CD4-positive, CD25-positive, alpha-beta regulatory T cell (primary cell): ENCODE measurements at places on chromosomes 6 and 20. TPM values are rescaled to one million over a fixed set of nuclear protein-coding genes. Genes with fewer than 3 reads are reported as not detected.

Gene MTFR2
- 3.7 TPM for total RNA-seq

Gene ELOVL5
- total RNA-seq, result 201 TPM

- no peaks in the 10 kb centered on the region for H3K4me1 ChIP-seq
- H3K27ac ChIP-seq, result no peak overlapping the region
- no peak for DNase-seq
- no peak overlapping the region for H3K4me3 ChIP-seq
- no peaks in the 10 kb centered on the region for H3K27me3 ChIP-seq
Observed at GRCh38 chr6:55518529-55519060, 60.4 kb downstream of the HMGCLL1 start.

Gene ID4
- total RNA-seq, result not detected

GRCh38 chr6:45411959-45412358 is 34.2 kb upstream of the SUPT3H start:
- peaks cover 9% of the 10 kb centered on the region for H3K27me3 ChIP-seq
- H3K36me3 ChIP-seq, result no peaks in the 10 kb centered on the region
- no peak overlapping the region for H3K4me3 ChIP-seq
- no peak overlapping the region for H3K27ac ChIP-seq
- no peak for DNase-seq
- H3K4me1 ChIP-seq, result no peaks in the 10 kb centered on the region

DNA sequence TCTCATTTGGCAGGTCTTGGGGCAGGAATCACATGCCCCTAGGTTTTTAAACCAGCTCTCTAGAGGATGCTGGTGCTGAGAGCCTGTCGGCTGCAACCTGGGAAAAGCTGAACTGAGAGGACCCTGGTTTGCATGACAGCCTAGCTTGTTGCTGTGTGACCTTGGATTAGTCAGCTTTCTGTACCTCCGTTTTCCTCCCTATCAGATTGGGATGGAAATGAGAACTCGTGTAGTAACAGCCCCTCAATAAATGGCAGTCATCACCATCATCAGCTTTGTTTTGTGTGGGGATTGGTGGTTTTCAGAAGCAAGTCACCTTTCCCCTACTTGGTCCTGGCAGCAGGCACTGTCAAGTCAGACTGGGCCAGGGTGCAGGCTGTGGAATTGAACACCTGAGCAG is 75.2 kb upstream of the MYL9 start:
- peak overlapping the region; percentile 53 for H3K4me3 ChIP-seq
- H3K27ac ChIP-seq, result peak overlapping the region; percentile 70
- DNase-seq, result no peak
- H3K36me3 ChIP-seq, result no peaks in the 10 kb centered on the region
- H3K27me3 ChIP-seq, result no peaks in the 10 kb centered on the region
- H3K4me1 ChIP-seq, result peaks cover 77% of the 10 kb centered on the region

DNA sequence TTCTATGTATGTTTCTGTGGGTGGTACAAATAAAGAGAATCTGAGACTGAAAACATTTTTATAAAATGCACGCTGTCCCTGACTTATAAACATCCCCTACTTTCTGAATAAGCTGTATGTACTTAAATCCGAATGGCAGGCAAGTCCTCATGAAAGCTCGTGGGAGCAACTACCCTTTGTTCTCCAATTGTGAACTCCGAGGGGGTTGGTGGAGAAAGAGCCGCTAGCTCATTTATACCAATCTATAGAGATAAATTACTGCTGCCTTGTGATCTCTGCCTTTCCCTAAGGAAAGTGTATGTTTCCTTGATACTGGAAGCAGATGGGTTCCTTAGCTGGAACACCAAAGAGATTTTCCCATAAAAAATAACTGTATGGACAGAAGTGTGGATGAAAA is 84.5 kb downstream of the GJA10 start:
- H3K27me3 ChIP-seq, result no peaks in the 10 kb centered on the region
- no peak for DNase-seq
- H3K4me3 ChIP-seq, result no peak overlapping the region
- H3K36me3 ChIP-seq, result no peaks in the 10 kb centered on the region
- H3K4me1 ChIP-seq, result no peaks in the 10 kb centered on the region

DNA sequence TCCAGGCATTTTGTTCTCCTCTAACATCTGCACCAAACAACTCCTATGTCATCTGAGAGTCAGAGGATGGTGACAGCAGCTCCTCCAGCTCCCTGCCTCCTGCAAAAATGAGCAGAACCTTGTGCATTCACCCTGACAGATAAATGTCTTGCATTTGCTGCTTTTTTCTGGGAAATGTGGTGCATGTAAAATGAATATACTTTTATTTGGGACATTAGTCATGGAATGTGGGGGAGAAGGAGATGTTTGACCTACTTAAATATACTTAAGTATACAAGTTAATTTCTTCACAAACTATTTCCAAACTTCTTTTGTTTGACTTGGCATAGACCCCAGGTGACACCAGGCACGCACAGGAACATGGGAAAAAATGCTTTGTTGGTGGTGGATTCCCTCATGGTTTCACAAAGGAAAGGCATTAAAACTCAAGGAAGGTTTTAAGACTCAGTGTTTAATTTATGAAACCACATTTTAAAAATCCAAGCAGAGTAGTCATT is 181.8 kb upstream of the MCHR2 start:
- H3K27ac ChIP-seq, result no peak overlapping the region
- DNase-seq, result no peak
- peaks cover 2% of the 10 kb centered on the region for H3K27me3 ChIP-seq
- H3K36me3 ChIP-seq, result no peaks in the 10 kb centered on the region
- no peaks in the 10 kb centered on the region for H3K4me1 ChIP-seq

Gene DEF6
- total RNA-seq, result 247 TPM

Gene TSBP1
- not detected for total RNA-seq

Gene KHDC1
- 3.2 TPM for total RNA-seq

DNA sequence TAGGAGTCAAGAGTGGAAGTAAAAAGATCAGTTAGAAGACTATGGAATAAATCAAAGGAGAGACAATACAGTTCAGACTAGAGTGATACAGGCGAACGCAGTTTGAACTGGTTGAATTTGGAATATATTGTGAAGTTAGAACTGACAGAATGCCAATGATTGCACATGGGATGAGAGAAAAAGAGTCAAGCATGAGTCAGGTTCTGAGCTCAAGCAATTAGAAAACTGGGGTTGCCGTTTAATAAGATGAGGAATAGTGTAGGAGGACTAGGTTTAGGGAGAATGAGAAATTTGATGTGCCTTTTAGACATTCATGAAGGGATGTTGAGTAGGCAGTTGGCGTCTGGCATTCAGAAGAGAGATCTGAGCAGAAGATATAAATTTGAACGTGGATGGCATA is 8.0 kb downstream of the RNF217 start:
- H3K36me3 ChIP-seq, result no peaks in the 10 kb centered on the region
- no peaks in the 10 kb centered on the region for H3K27me3 ChIP-seq
- no peaks in the 10 kb centered on the region for H3K4me1 ChIP-seq
- H3K27ac ChIP-seq, result no peak overlapping the region
- H3K4me3 ChIP-seq, result no peak overlapping the region

DNA sequence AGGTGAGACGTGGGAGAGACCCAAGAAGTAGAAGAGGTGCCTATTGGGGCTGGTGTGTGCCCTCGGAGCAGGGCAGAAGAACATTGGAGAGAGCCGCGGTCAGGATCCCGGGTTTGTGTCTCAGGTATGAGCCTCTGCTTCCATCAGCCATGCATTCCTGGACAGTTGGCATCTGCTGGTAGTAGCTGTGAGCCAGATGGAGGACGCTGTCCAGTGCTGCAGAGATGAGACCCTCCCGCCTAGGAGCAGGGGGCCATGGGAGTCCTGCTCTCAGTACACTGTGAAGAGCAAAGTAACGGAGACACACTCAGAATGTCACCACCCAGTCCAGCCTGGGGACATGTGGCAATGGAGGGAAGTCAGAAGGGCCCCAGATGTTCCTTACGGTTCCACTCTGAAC is 108.2 kb downstream of the CDH4 start:
- no peak for DNase-seq
- H3K36me3 ChIP-seq, result no peaks in the 10 kb centered on the region
- no peak overlapping the region for H3K27ac ChIP-seq
- H3K4me1 ChIP-seq, result no peaks in the 10 kb centered on the region
- no peak overlapping the region for H3K4me3 ChIP-seq
- H3K27me3 ChIP-seq, result no peaks in the 10 kb centered on the region

DNA sequence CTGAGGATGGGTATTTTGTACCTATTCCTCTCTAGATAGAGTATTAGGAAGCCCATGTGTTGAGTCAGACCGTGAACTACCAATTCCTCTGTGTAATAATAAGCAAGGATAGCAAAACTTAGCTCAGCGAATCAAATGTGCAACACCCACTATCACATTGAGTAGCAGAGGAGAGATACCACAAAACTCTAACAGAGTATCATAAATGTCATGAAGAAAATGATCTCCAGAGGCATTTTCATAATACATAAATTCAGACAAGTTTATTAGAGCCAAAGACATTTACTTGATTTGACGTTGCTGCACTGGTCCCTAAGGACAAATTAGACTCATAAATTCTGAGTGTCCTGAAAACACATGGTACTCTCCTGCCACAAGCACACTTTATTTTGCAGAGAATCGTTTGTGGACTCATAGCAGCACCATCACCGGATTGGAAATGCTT is 245.2 kb downstream of the HAO1 start:
- H3K27me3 ChIP-seq, result no peaks in the 10 kb centered on the region
- H3K36me3 ChIP-seq, result no peaks in the 10 kb centered on the region
- DNase-seq, result no peak
- no peak overlapping the region for H3K4me3 ChIP-seq

Gene OTOR
- total RNA-seq, result not detected

GRCh38 chr20:18224968-18225568 is 63.3 kb upstream of the ZNF133 start:
- H3K27ac ChIP-seq, result no peak overlapping the region
- H3K4me3 ChIP-seq, result no peak overlapping the region
- H3K27me3 ChIP-seq, result peaks cover 4% of the 10 kb centered on the region
- no peaks in the 10 kb centered on the region for H3K4me1 ChIP-seq
- H3K36me3 ChIP-seq, result no peaks in the 10 kb centered on the region

GRCh38 chr6:10309457-10310329 is 105.2 kb downstream of the TFAP2A start:
- no peaks in the 10 kb centered on the region for H3K36me3 ChIP-seq
- H3K27ac ChIP-seq, result no peak overlapping the region
- no peak overlapping the region for H3K4me3 ChIP-seq
- no peaks in the 10 kb centered on the region for H3K27me3 ChIP-seq
- DNase-seq, result no peak

GRCh38 chr6:116941727-116942126 is 64.7 kb downstream of the RFX6 start:
- no peaks in the 10 kb centered on the region for H3K36me3 ChIP-seq
- H3K27ac ChIP-seq, result no peak overlapping the region
- no peak for DNase-seq
- no peak overlapping the region for H3K4me3 ChIP-seq

DNA sequence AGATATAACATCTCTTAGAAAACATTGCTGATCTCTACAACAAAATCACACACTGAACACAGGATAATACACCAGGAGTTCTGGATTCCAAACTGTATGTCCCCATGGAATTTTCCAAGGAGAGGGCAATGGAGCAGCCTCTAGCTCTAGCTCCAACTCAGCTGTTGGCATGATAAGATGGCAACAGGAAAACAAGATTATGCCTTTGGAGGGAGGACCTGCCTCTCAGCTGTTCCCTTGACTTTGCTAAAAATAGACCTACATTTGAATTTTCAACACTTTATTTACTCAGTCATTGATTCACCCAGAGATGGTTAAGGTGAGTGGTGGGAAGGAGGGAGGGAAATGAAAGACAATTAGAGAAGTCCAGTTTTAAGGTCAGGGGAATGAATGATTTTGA is 246.7 kb downstream of the ALDH8A1 start:
- no peaks in the 10 kb centered on the region for H3K4me1 ChIP-seq
- no peaks in the 10 kb centered on the region for H3K36me3 ChIP-seq
- peaks cover 7% of the 10 kb centered on the region for H3K27me3 ChIP-seq
- no peak for DNase-seq
- H3K27ac ChIP-seq, result no peak overlapping the region

DNA sequence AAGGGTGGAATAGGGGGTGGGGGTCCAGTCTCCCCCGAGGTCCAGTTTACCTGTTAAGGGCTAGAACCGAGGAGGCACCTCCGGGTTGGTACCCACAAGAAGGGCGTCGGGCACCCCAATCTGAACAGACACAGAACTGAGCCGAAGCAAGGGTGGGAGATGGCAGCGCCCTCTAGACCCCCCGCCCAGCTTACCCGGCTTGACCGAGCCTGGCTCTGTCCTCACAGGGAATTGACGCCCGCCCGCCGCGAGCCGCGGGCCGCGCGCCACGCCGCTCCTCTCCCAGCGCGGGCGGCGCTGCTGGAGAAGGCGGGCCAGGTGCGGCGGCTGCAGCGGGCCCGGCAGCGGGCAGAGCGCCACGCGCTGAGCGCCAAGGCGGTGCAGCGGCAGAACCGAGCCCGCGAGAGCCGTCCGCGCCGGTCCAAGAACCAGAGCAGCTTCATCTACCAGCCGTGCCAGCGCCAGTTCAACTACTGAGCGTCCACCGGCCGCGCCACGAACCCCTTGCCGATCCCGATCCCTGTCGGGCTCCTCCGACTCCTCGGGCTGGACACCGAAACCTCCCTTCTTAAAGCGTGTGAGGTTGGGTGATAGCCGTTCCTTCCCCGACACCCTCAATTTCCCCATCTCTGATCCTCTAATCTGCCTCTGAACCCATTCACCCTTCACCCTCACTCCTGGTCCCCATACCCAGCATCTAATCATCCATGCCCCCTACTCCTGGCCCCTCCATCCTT is 5.9 kb downstream of the TP53INP2 start:
- peak; percentile 65 for DNase-seq
- peak overlapping the region; percentile 88 for H3K27ac ChIP-seq
- H3K4me1 ChIP-seq, result peaks cover 13% of the 10 kb centered on the region
- H3K4me3 ChIP-seq, result peak overlapping the region; percentile 58
- H3K36me3 ChIP-seq, result peaks cover 3% of the 10 kb centered on the region

GRCh38 chr6:26170181-26170580 is 83.0 kb downstream of the HFE start:
- peak overlapping the region; percentile 98 for H3K4me3 ChIP-seq
- peak overlapping the region; percentile 98 for H3K27ac ChIP-seq
- DNase-seq, result peak; percentile 17
- H3K4me1 ChIP-seq, result peaks cover 36% of the 10 kb centered on the region
- no peaks in the 10 kb centered on the region for H3K27me3 ChIP-seq
- no peaks in the 10 kb centered on the region for H3K36me3 ChIP-seq

Gene CYP39A1
- not detected for total RNA-seq

DNA sequence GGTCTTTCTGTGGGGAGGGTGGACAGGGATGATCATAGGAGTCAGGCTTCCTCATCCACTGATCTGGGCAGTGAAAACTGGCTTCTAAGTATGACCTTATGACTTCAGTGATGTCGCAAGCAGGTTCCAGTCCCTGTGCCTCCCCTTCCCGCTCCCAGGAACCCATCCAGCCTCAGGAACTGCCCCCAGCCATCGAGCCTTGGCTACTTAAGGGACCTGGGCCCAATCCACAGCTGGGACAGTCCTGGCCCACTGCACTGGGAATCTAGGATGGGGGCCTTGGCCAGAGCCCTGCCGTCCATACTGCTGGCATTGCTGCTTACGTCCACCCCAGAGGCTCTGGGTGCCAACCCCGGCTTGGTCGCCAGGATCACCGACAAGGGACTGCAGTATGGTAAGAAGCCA is at the start of gene LBP:
LBP (plus strand) TSS at position 236 of the 405 bp plus-strand sequence; CDS start at position 271, 35 bp downstream.
- no peak within 1 kb of the TSS for H3K27ac ChIP-seq
- no peaks in the 10 kb centered on the region for H3K27me3 ChIP-seq
- H3K36me3 ChIP-seq, result no peaks in the 10 kb centered on the region
- DNase-seq, result no peak
- no peak within 1 kb of the TSS for H3K4me3 ChIP-seq
- no peaks in the 10 kb centered on the region for H3K4me1 ChIP-seq
